Diencephalon (tissue), 1 donor: ENCODE measurements at places on chromosomes 13 and 19. TPM values are rescaled to one million over a fixed set of nuclear protein-coding genes. Genes with fewer than 3 reads are reported as not detected.

Gene CLDND2
- total RNA-seq = not detected

Gene PTH2
- not detected for total RNA-seq

Gene FCGBP
- 3.0 TPM for total RNA-seq

Gene IFNL1
- not detected for total RNA-seq

Gene WDR83
- 12.9 TPM for total RNA-seq

Gene F2RL3
- total RNA-seq = 0.23 TPM

Gene ZNF829
- total RNA-seq = 8.3 TPM

Gene NKPD1
- total RNA-seq = 0.69 TPM

Gene PBX4
- 10.6 TPM for total RNA-seq

Gene MBD3L3
- total RNA-seq = not detected

Gene LILRA1
- 0.23 TPM for total RNA-seq

Gene RDH8
- total RNA-seq = not detected

Gene KL
- 5.1 TPM for total RNA-seq

Gene SIGLEC8
- total RNA-seq = 2.3 TPM

Gene PHLDB3
- 3.7 TPM for total RNA-seq

Gene NLRP5
- total RNA-seq = under 0.01 TPM

Gene C13orf42
- 0.23 TPM for total RNA-seq

Gene ZNF66
- 13.4 TPM for total RNA-seq

Gene TMPRSS9
- total RNA-seq = 0.23 TPM

Gene LENG9
- 1.6 TPM for total RNA-seq

Gene CABP5
- not detected for total RNA-seq

Gene ELF1
- 16.6 TPM for total RNA-seq

Gene C19orf12
- 46.1 TPM for total RNA-seq

Gene URAD
- not detected for total RNA-seq

Gene CGB1
- not detected for total RNA-seq

Gene IGFL2
- total RNA-seq = 0.92 TPM

Gene ZNF701
- 24.7 TPM for total RNA-seq

Gene PRODH2
- total RNA-seq = not detected

Gene ADGRE2
- total RNA-seq = under 0.01 TPM
